Right lobe of liver (tissue), 6 donors: ENCODE measurements at places on chromosomes 2 and 18. TPM values are rescaled to one million over a fixed set of nuclear protein-coding genes. Genes with fewer than 3 reads are reported as not detected.

MYCN gene
- total RNA-seq, result 0.13 TPM

TEKT4 gene
- total RNA-seq, result not detected

TCF23 gene
- not detected for total RNA-seq

DNA sequence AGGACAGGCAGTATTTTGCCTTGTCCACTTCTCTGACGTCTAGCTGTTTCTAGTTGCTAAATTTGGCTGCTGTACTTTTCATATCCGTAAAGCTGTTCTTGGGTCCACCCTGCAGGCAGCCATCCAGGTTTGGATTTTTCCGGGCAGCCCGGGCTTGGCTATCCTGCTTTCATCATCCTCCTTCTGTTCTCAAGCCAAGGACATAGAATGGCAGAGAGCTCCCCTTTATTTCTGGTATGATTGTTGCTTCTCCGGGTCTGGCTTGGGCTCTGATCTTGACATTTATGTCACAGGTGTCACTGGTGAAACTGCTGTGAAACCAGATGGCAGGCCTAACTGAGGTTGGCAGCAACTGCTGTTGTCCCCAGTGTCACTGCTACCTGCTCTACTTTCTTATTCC, 35.5 kb downstream of the SCN2A start:
- no peaks in the 10 kb centered on the region for H3K36me3 ChIP-seq
- H3K27me3 ChIP-seq, result no peaks in the 10 kb centered on the region

PFN4 gene
- not detected for total RNA-seq

DNA sequence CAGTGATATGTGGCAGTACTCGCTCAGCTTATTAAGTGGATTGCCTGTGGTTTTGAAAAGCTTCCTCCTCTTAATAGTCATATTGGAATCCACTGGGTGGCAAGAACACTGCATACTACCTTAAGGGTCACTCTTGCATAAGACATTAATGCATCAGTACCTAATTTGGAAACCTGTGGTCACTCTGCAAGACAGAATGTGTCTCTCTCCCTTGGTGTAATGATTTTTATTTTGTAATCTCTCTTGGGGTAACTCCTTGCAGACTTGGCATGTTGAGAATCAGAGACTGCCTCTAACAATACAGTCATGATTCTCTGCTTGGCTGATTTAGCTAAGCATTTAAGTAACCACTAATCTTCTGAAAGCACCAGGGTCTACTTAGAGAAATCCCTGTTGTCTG, 33.0 kb upstream of the IER3IP1 start:
- no peak for DNase-seq
- no peak overlapping the region for H3K4me3 ChIP-seq
- peaks cover 9% of the 10 kb centered on the region for H3K27me3 ChIP-seq
- no peaks in the 10 kb centered on the region for H3K36me3 ChIP-seq

DNA sequence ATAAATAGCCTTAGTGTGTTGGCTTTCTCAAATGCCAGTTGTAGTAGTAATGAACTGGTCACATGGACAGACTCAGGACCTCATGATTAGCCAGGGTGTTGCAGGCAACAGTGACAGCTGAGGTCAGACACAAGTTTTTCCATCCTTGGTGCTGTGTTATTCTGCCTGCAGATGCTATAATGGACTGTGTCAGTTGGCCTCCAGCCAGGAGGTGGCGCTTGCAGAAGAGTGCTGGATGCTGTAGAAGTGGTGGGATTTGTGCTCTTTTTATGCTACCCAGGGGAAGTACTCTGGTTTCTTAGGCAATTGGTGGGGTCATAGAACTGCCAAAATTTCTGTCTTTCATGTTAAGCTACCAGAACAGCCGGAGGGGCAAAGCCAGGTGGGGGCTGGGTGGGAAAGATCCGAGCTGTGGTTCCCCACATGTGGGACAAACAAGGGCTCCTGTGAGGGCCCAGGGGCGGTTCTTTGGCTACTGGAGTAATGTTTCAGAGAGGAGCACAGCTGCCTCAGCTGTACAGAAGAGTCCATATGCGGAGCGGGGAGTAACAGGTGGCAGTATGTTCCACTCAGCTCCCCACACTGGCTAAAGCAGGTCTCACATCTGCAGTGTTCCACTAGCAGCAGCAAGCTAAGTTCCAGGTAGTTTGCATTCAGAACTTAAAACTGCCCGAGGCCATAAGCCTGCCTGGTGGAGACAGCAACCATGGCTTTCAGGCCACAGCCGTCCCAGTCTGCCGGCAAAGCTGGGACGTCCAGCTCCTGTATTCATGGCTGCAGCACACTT, 104.4 kb downstream of the GULP1 start:
- no peak overlapping the region for H3K4me3 ChIP-seq
- H3K4me1 ChIP-seq, result no peaks in the 10 kb centered on the region
- H3K36me3 ChIP-seq, result no peaks in the 10 kb centered on the region
- DNase-seq, result no peak

TDRD15 gene
- 1.4 TPM for total RNA-seq

RAMP1 gene
- total RNA-seq, result 75.2 TPM

DNA sequence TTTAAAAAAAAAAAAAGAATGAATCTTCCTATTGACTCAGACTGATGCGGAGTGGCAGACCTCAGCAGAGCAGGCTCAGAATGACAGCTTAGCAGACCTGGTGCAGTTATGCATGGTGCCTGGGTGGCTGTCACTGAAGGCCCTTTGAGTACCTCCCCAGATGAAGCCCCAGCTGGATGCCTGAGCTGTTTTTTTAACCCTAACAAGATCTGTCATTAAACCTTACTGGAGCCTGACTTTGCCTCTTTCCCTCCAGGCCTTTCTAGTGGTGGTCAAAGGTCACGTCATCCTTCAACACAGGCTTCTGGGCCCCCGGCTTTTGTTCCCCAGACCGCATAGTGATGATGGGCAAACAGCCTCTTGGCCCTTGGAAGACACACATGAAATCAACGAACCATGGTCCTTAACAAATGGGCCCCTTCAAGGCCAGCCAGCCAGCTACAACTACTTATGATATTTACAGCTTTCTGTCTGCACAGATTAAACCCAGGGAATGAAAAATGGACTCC, 138.3 kb upstream of the CYP1B1 start:
- H3K4me3 ChIP-seq, result no peak overlapping the region
- H3K36me3 ChIP-seq, result no peaks in the 10 kb centered on the region
- no peak overlapping the region for H3K27ac ChIP-seq

DNA sequence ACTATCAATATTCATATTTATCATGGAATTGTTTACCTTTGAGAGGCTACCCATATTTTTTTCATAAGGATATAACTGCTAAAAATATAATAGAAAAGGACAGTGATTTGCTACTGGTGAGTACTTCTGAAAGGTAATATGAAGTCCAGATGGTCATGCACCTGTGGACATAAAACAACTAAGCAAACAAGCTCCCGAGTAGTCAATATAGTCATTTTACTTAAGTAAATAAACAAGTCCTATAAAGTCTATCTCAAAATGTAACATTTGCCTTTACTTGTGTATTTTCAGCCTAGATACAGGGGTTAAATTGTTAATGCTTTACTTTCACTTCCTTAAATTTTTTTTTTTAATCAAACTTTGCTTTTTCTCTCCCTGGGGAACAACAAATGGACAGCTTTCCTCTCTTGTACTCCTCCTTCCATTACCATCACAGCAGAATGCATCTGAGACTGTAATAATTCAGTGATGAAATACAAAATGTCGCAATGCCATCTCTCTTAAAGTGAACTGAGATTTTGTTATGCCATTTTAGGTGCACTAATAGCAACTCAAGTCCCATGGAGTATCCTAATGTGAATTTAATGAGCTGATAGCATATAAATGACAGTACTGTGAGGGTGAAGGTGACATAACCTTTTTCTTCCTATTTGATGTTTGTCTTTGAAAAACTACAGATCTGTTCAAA, 1325.4 kb upstream of the ZEB2 start:
- H3K4me3 ChIP-seq, result no peak overlapping the region
- DNase-seq, result no peak
- no peaks in the 10 kb centered on the region for H3K4me1 ChIP-seq
- H3K27ac ChIP-seq, result no peak overlapping the region

GRCh38 chr2:134716721-134717243, 2.0 kb downstream of the TMEM163 start:
- peaks cover 12% of the 10 kb centered on the region for H3K27me3 ChIP-seq
- no peak for DNase-seq
- H3K4me3 ChIP-seq, result no peak overlapping the region

ANKRD62 gene
- total RNA-seq, result not detected

- H3K36me3 ChIP-seq, result no peaks in the 10 kb centered on the region
- DNase-seq, result no peak
- H3K27ac ChIP-seq, result no peak overlapping the region
- H3K4me1 ChIP-seq, result no peaks in the 10 kb centered on the region
Measured at GRCh38 chr2:105390454-105390853, 8.4 kb downstream of the FHL2 start.

TEX44 gene
- not detected for total RNA-seq

UGT1A1 gene
- total RNA-seq, result 97.5 TPM

GRCh38 chr2:158610059-158610458, 153.3 kb downstream of the PKP4 start:
- no peaks in the 10 kb centered on the region for H3K36me3 ChIP-seq
- no peak for DNase-seq
- no peak overlapping the region for H3K27ac ChIP-seq
- H3K4me3 ChIP-seq, result no peak overlapping the region
- no peaks in the 10 kb centered on the region for H3K27me3 ChIP-seq

DNA sequence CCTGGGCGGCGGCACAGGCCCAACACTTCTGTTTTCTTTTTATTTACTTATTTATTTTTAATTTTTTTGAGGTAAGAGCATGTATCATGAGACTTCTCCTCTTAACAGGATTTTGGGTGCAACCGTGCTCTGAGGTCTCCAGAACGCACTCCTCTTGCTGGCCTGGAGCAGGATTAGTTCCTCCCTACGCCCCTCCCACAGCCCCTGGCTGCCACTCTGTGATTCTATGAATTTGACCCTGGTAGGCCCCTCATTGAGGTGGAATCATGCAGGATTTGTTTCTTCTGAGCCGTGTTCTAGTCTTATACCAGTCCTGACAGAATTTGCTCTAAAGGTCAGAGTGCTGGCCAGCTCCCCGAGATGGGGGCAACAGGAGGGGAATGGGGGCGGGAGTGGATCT, 106.5 kb upstream of the HS6ST1 start:
- H3K27ac ChIP-seq, result no peak overlapping the region
- no peaks in the 10 kb centered on the region for H3K36me3 ChIP-seq
- no peak for DNase-seq
- no peaks in the 10 kb centered on the region for H3K27me3 ChIP-seq
- H3K4me1 ChIP-seq, result no peaks in the 10 kb centered on the region
